ENCODE measurements at places on chromosomes 11 and 22. TPM values are rescaled to one million over a fixed set of nuclear protein-coding genes. Genes with fewer than 3 reads are reported as not detected.

Gene NRXN2
- total RNA-seq: 83.9 TPM

Gene NEFH
- total RNA-seq: 1.8 TPM

Gene CARD10
- 6.0 TPM for total RNA-seq

Gene CLCF1
- total RNA-seq: 2.9 TPM

Gene OR5T2
- total RNA-seq: not detected

Gene PRG3
- total RNA-seq: not detected

Gene LRRC4C
- total RNA-seq: 45.4 TPM

Gene RTN4R
- 9.7 TPM for total RNA-seq

Gene UBXN1
- 88.9 TPM for total RNA-seq

Gene SERPING1
- total RNA-seq: 31.2 TPM

Gene OR8D4
- not detected for total RNA-seq

Gene DGCR6L
- total RNA-seq: 41.8 TPM

Gene KRTAP5-10
- total RNA-seq: not detected

Gene ANO5
- 14.8 TPM for total RNA-seq

Gene XKR3
- total RNA-seq: not detected

Gene MS4A4E
- 0.49 TPM for total RNA-seq

Gene P2RY6
- total RNA-seq: 0.44 TPM

Gene SLC25A1
- total RNA-seq: 38.8 TPM

Gene LGR4
- 350 TPM for total RNA-seq

Gene MYEOV
- total RNA-seq: not detected

Gene PHOX2A
- not detected for total RNA-seq

Gene MOGAT2
- total RNA-seq: not detected

Gene ADORA2A
- 18.5 TPM for total RNA-seq

Gene CHEK2
- total RNA-seq: 16.0 TPM

Gene OR5F1
- not detected for total RNA-seq

Data from camera-type eye (tissue), 1 donor.